IMR-90 (cell line): ENCODE measurements at places on chromosomes 3 and 15.
A peak's percentile ranks its signal among the peaks of the same experiment; 100 is the strongest.

DNA sequence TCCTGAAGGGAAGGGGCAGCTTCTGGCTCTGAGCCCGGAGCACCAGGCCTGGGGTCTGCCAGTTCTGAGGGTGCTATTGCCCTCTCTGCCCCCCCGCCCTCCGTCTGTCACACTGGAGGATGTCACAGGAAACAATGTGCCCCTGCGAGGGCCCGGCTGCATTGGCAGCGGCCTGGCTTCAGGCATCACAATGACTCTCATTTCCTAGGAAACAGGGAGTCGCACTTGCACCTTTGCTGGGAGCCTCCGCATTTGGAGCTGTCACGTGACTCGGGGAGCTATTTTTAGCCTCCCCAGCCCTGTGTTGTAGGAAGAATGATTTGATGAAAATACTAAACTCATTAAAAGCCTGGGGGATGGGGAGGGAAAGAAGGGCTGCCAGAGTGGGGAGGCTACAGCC, 518.9 kb downstream of the SHQ1 start:
- DNase-seq: no peak

DNA sequence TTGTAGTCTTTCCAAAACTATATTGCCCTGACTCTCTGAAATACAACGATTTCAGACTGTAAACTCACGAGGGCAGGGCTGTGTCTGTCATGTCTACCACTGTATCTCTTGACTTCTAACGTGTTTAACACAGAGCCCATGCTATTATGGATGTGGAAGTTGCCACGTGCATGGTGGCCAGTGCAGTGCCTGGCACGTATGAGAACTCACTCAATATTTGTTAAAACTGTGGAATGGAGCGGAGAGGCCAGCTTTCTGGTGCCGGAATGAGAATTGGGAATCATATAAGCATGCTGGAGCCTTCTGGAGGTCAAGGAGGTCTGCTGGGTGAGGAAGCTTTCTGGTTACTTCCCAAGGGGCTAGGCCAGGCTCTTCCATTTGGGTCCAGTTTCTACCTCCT, 220.6 kb upstream of the LYSMD4 start:
- DNase-seq: no peak

GRCh38 chr15:70505936-70506912, 257.1 kb downstream of the UACA start:
- no peak for DNase-seq

- peak; percentile 86 for DNase-seq
Observed at GRCh38 chr3:31361371-31362273, 171.1 kb upstream of the STT3B start.

DNA sequence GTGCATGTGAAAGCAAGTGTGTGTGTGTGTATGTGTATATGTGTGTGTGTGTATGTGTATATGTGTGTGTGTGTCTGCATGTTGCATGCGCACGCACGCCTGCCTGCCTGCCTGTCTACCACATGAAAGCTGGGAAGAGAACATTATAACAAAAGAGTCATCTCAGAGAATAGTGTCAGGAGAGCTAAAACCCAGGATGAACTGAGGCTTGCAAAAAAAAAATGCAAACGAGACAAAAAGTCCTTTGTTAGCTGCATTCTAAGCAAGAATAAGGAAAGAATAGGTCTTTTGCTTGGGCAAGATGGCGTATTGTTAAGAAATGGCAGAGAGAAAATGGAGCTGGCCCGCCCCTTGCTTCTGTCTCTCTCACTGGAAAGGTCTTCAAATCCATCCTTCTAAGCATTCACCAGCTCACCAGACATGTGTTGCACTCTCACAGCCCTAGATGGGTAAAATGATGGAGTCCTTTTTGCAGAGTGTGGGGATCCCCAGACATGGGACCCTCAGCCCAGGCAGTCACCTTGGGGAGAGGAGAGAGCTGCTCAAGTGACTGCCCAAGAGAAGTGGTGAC, 16.4 kb downstream of the WNT7A start:
- DNase-seq: no peak

- DNase-seq: no peak
Observed at GRCh38 chr3:89580859-89581258, 473.4 kb downstream of the EPHA3 start.

GRCh38 chr3:184237807-184238206, 8.4 kb downstream of the VWA5B2 start:
- no peak for DNase-seq

GRCh38 chr3:120355486-120355885, 6.3 kb upstream of the LRRC58 start:
- DNase-seq: no peak

- peak; percentile 58 for DNase-seq
Observed at GRCh38 chr3:88180398-88180999, 30.7 kb downstream of the C3orf38 start.

DNA sequence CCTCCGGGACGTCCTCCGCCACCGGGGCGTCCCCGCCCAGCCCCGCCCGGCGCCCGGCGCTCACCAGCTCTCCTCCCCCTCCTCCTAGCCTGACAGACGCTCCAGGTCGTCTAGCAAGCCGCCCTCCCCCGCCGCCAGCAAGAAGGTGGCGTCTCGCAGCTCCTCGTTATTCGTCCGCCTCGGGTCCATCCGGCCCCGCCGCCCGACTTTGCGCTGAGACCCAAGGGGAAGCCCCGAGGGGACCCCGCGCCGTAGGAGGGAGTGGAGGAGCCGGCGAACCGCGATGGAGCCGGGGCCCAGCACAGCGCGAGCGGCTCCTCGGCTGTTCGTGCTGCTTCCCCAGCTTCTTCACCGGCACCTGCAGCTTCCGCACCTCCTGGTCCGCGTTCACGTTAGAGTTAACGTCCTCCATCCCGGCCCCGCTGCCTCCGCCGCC, 26.3 kb upstream of the MTHFS start:
- peak; percentile 39 for DNase-seq

DNA sequence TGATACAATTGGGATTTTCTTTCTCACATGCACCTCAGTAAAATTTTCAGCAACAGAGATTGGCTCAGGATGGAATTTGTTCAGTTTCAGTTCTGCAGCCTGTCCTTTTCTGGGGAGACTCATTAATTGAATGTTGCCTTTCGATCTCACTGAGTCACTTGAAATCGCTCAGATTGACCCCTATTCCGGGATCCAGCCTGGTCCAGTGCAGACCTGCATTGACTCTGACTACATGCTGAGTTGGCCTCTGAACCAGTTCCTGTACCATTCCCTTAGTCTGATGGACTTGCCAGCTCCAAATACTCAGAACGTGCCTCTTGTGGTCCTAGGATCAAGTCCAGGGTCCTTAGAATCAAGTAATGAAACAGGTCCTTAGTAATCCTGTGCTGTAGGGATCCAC, 9.4 kb downstream of the IGF1R start:
- DNase-seq: peak; percentile 61

- DNase-seq: peak; percentile 63
Observed at GRCh38 chr15:91908391-91908790, 54.9 kb downstream of the SLCO3A1 start.

DNA sequence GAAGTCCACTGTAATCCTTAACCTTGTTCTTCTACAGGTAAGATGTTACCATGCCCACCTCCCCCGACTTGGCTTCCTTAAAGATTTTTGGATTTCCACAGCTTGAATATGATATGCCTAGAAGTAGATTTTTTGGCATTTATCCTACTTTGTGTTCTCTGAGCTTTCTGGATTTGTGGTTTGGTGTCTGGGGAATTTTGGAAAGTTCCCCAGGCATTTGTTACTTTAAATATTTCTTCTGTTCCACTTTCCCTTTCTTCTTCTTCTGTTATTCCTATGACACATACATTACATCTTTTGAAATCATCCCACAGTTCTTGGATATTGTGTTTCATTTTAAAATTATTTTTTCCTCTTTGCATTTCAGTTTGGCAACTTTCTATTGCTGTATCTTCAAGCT, 122.1 kb upstream of the TMEM108 start:
- DNase-seq: no peak

GRCh38 chr15:68704496-68705021, 116.1 kb downstream of the ANP32A start:
- peak; percentile 20 for DNase-seq

GRCh38 chr3:50612234-50612882, 784 bp upstream of the CISH start:
- no peak for DNase-seq

DNA sequence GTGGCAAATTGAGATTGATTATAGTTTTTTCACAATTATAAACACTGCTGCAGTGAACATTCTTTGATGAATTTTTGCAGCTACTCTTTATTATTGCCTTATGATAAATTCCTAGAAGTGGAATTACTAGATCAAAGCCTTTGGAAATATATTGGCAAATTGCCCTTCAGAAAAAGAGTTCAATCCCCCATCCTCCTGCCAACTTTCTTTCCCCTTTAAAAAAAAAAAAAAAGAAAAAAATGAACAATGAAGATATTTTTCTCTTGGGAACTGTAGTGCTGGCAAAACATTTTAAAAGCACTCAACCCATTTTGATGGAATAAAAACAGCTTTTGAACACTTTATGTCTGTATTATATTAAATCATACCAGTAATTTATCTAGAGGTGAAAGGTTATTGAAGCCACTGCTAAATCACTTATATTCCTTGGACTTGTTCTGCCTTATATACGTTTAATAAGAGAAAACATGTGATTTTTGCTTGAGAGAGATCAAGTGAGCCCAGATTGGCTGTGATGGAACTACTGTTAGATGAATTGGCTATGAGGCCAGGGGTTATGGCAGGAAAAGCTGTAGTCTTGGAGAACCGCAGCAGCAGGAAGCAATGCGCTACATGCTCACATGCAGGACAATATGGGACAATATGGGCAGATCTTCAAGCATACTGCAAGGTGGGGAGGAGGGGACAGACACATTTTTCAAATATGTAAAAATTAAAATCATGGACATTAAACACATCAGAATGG, 212.8 kb upstream of the C2CD4B start:
- no peak for DNase-seq

- DNase-seq: no peak
Observed at GRCh38 chr3:83523470-83524073, 1435.2 kb upstream of the CADM2 start.

DNA sequence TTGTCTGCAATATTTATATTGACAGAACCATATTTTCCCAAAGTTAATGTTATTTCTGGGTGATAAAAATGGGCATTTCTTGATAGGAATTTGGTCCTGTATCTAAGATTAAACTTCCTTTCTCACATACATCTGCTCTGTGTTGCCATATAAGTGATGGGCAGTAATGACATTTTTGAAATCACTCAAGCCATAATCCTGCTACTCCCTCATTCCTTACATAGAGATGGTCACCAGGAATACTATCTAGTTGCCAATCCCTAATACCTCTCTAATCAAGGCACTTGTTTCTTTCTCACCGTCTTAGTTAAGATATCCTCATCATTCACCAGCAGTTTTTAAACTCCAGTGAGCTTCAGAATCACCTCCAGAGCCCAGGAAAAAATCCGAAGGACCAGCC, 68.4 kb downstream of the FSIP1 start:
- DNase-seq: no peak

DNA sequence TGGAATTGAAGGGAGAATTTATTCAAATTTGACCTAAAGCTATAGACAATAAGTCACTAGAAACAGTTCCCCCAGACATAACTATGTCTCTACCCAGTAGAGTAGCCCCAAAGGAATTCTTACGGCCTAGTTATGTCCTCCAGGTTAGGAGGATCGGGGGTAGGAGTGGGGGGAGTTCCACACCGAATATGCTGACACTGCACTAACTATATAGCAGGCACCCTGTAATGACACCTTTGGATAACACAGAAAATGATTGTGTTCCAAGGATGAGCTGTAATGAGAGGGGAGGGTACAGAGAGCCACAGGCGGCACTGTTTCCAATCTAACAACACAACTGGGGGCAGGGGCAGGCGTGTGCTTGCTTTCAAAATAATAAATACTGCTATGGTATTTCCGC, 376.2 kb upstream of the RORA start:
- no peak for DNase-seq

DNA sequence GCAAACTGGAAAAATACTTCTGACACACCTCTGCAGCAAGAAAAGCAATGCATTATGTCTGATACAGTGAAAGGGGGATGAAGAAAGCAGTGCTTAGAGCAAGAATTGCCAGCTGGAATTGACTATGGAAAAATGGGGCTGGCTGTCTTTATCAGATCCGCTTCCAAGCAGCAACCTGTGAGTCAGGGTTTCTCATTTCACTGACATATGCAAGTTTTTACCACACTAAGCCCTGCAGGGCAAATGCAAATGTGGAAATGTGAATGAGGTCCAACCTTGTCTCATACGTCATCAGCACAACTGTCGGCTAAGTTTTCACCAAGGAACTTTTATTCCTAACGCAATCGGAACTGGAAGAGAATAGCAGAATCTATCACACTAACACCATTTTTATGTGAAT, 172.5 kb upstream of the GADL1 start:
- DNase-seq: peak; percentile 97

DNA sequence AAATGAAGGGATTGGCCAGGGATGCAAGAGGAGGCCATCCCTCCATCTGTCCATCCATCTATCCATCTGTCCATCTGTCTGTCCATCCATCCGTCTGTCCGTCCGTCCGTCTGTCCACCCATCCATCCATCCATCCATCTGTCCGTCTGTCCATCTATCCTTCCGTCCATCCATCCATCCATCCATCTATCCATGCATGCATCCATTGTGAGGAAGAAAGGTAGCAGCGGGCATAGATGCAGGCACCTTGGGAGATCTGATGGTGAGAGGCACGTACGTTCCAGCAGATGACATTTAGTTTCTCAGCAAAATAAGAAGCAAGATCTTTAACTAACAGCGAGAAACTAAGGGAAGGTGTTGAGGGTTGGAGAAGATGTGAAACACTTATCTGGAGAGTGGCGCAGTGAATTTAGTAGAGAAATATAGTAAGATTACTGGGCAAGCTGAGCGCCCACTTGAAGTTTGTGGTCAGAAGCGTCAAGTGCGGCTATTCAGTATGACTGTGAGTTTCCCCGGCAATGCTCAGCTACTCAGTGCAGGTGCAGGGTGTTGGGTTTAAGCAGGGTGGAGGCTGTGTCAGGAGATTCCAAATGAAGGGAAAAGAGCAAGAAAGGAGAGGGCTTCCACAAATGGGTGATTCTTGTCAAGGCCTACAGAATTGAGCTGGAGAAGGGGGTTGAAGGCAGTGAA, 22.4 kb upstream of the SRP14 start:
- no peak for DNase-seq

- DNase-seq: peak; percentile 80
Observed at GRCh38 chr3:117184574-117184973, 475.0 kb downstream of the TUSC7 start.

- DNase-seq: no peak
Observed at GRCh38 chr3:39088456-39088855, 19.0 kb downstream of the GORASP1 start.

- peak; percentile 82 for DNase-seq
Observed at GRCh38 chr3:132317229-132317948, at the start of gene ACP3. ACP3 (plus strand) TSS chr3:132317407; CDS start chr3:132317457, 50 bp downstream.

DNA sequence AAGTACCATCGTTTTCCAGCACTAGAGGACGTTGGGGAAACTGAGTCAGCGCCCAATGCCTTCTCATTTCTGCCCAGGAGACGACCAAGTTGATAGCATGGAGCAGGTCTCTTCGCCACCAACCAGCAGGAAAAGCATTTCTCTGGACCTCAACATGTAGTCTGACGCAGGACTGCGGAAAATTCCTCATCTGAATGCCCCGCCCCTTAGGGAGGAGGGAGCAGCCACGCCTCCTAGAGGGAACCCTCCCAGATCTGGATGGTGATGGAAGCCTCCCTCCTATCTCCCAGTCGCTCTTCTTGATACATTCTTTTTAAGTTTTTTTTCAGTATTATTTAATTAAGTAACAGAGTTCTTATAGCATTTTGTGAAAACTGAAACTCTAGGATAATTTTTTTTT, 17.4 kb upstream of the MINDY4B start:
- no peak for DNase-seq

- no peak for DNase-seq
Observed at GRCh38 chr3:78832785-78833204, 935.0 kb downstream of the ROBO1 start.
